ENCODE measurements at places on chromosomes 4 and X. TPM values are rescaled to one million over a fixed set of nuclear protein-coding genes. Genes with fewer than 3 reads are reported as not detected.

Gene CLIC2
- total RNA-seq = 3.4 TPM

GRCh38 chr4:15293711-15294110 is 134.1 kb upstream of the C1QTNF7 start:
- H3K27ac ChIP-seq = no peak overlapping the region
- no peak overlapping the region for H3K4me3 ChIP-seq
- no peaks in the 10 kb centered on the region for H3K36me3 ChIP-seq
- no peak for DNase-seq
- H3K4me1 ChIP-seq = no peaks in the 10 kb centered on the region

- DNase-seq = no peak
- H3K27ac ChIP-seq = no peak overlapping the region
- H3K36me3 ChIP-seq = no peaks in the 10 kb centered on the region
- H3K4me3 ChIP-seq = no peak overlapping the region
- H3K4me1 ChIP-seq = peaks cover 3% of the 10 kb centered on the region
- H3K27me3 ChIP-seq = no peaks in the 10 kb centered on the region
These were observed 3.0 kb upstream of the BCOR start for GRCh38 chrX:40100537-40101429.

DNA sequence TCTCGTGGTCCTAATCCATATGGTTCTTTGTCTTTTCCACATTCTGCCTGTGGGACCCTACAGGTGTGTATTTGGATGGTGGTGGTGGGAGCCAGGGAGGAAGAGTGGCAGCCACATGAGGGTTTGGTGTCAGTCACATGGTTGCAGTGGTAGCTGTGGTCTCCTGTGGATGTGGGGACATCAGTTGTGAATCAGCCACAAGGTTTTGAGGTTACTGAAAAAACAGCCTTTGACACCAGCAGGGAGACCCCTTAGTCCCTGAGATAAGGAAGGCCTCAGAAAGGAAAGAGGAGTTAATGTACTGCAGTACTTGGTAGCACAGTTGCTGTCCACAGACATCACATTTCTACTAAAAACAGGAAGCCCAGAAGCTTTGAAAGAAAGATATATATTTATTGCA is 15.8 kb upstream of the GAGE10 start:
- H3K27me3 ChIP-seq = no peaks in the 10 kb centered on the region
- no peak overlapping the region for H3K4me3 ChIP-seq
- no peaks in the 10 kb centered on the region for H3K4me1 ChIP-seq
- no peak overlapping the region for H3K27ac ChIP-seq
- no peak for DNase-seq
- H3K36me3 ChIP-seq = no peaks in the 10 kb centered on the region

DNA sequence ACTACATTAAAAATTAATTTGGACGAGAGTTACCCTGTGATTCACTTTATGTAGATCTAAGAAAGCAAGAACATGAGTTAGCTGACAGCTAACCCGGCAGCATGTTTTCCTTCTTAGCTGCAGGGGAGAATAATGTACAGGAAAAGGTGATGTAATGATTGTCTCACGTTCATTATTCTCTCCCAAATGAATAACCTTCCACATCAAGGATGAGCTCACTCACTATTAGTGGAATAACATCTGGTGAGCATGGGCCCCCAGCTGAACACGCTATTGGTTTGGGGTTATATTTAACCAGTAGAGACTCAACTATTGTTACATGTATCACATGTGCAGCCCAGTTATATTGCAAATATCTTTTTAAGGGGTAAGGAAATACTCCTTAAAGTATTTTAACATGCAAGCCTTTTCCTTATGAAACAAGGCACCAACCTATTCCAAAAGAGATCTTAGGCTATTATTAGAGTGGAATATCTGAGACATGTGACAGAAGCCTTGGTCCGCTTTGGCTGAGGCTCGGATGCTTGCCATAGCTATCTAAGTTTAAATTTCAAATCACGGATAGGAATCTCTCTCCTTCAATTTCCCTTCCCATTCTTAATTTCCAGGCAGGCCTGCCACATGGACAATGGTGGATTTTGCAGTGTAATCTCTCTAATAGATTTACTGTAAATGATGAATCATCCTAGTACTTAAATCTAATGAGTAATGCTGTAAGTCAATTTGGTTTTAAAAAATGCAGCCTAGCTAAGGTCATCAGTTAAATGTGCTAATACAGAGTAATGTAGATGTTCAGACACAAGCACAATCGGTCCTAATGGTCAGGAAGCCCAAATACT is 99.0 kb upstream of the OTUD4 start:
- no peak overlapping the region for H3K27ac ChIP-seq
- no peaks in the 10 kb centered on the region for H3K4me1 ChIP-seq
- H3K27me3 ChIP-seq = no peaks in the 10 kb centered on the region

DNA sequence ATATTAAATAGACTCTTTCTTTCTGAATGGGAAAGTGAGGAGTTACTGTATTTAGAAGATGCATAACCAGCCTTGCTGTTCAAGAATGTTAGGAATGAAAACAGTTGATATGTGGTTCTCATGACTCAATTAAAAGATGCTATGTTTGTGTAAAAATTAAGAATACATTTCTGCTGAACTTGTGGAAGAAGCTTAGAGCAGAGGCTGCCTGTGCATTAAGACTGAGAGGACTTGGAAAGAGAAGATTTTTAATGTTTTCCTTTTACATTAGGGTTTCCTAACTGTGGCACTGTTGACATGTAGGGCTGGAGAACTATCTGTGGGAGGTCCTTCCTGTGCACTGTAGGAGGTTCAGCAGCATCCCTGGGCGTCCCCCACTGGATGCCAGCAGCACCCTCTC is 137.7 kb downstream of the GPR143 start:
- H3K27me3 ChIP-seq = no peaks in the 10 kb centered on the region
- H3K4me3 ChIP-seq = no peak overlapping the region
- peaks cover 12% of the 10 kb centered on the region for H3K4me1 ChIP-seq
- H3K27ac ChIP-seq = no peak overlapping the region

Gene ARHGEF9
- total RNA-seq = 6.9 TPM

DNA sequence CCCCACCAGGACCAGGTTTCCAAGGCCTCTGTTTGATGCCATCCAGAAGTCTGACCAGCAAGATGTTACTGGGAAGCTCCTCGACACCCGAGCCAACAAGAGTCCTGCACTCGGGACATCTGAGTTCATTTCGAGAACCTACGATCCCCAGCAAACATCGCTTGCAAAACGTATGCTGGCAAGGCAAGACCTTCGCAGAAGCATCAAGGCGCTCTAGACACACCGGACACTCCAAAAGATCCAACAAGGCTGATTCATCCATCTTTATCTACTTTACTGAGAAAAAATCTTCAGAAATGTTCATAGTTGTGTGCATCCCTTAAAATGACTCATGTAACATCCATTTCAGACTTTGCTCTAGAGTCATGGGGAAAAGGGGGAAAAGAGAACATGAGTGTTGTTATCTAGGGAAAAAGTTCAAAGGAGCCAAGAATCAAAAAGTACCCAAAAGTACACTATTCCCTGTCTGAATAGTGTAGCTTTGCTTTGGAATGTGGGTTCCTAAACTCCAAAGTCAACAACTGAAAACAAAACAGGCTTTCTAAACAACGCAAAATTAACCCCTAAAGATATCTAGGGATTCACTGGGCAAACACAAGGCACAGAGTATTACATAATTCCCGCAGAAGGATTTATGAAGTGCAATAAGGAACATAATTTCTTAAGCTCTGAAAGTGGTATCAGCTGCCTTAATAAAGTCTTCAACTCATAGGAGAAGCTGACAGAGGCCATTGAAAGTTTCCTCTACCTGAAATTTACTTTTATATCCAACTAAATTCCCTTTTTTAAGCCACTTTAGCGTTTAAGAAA is 1.6 kb downstream of the SH3RF1 start:
- H3K27me3 ChIP-seq = no peaks in the 10 kb centered on the region
- H3K36me3 ChIP-seq = no peaks in the 10 kb centered on the region
- H3K4me3 ChIP-seq = peak overlapping the region; percentile 88
- no peak for DNase-seq
- H3K4me1 ChIP-seq = peaks cover 14% of the 10 kb centered on the region

Gene XKRX
- under 0.01 TPM for total RNA-seq

Gene PDLIM3
- 0.98 TPM for total RNA-seq

Gene ODAPH
- not detected for total RNA-seq

GRCh38 chr4:16123356-16124084 is 39.7 kb upstream of the PROM1 start:
- H3K36me3 ChIP-seq = no peaks in the 10 kb centered on the region
- no peak overlapping the region for H3K27ac ChIP-seq
- H3K27me3 ChIP-seq = no peaks in the 10 kb centered on the region
- H3K4me1 ChIP-seq = no peaks in the 10 kb centered on the region
- no peak for DNase-seq

- no peak overlapping the region for H3K27ac ChIP-seq
- no peak overlapping the region for H3K4me3 ChIP-seq
- no peak for DNase-seq
- H3K36me3 ChIP-seq = no peaks in the 10 kb centered on the region
These were observed 69.8 kb downstream of the SHROOM3 start for GRCh38 chr4:76504613-76505465.

- H3K27ac ChIP-seq = no peak overlapping the region
- no peaks in the 10 kb centered on the region for H3K36me3 ChIP-seq
- no peak overlapping the region for H3K4me3 ChIP-seq
These were observed 94.1 kb upstream of the BMP2K start for GRCh38 chr4:78682070-78682469.

Gene PDHA1
- total RNA-seq = 118 TPM

GRCh38 chr4:159071178-159071968 is 31.5 kb upstream of the RAPGEF2 start:
- no peak overlapping the region for H3K4me3 ChIP-seq
- H3K27me3 ChIP-seq = no peaks in the 10 kb centered on the region
- H3K4me1 ChIP-seq = no peaks in the 10 kb centered on the region
- no peak for DNase-seq
- no peaks in the 10 kb centered on the region for H3K36me3 ChIP-seq
- H3K27ac ChIP-seq = no peak overlapping the region

- no peaks in the 10 kb centered on the region for H3K4me1 ChIP-seq
- no peaks in the 10 kb centered on the region for H3K36me3 ChIP-seq
- DNase-seq = no peak
- no peak overlapping the region for H3K4me3 ChIP-seq
These were observed 132.3 kb upstream of the NR3C2 start for GRCh38 chr4:148574502-148574901.

DNA sequence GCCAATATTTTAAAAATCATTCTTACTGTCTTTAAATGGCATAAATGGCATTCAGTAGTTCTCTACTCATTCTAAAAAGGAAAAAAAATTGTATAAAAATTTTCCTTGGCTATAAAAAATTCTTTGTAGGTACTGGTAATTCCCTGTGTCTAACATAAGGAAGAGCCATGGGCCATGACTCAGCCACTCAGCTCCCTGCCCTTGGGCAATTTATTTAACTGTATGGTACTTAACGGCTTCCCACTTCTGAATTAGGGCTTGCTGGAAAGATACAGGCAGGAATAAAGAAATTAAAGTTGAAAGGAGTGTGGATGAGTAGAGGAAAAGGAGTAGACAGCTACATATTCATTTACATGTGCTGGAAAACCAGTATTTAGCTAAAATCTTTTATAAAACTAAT is 30.6 kb downstream of the ABHD18 start:
- H3K27ac ChIP-seq = no peak overlapping the region
- peaks cover 9% of the 10 kb centered on the region for H3K36me3 ChIP-seq
- no peak overlapping the region for H3K4me3 ChIP-seq
- no peaks in the 10 kb centered on the region for H3K4me1 ChIP-seq
- no peaks in the 10 kb centered on the region for H3K27me3 ChIP-seq

Gene NUDT10
- 2.4 TPM for total RNA-seq

DNA sequence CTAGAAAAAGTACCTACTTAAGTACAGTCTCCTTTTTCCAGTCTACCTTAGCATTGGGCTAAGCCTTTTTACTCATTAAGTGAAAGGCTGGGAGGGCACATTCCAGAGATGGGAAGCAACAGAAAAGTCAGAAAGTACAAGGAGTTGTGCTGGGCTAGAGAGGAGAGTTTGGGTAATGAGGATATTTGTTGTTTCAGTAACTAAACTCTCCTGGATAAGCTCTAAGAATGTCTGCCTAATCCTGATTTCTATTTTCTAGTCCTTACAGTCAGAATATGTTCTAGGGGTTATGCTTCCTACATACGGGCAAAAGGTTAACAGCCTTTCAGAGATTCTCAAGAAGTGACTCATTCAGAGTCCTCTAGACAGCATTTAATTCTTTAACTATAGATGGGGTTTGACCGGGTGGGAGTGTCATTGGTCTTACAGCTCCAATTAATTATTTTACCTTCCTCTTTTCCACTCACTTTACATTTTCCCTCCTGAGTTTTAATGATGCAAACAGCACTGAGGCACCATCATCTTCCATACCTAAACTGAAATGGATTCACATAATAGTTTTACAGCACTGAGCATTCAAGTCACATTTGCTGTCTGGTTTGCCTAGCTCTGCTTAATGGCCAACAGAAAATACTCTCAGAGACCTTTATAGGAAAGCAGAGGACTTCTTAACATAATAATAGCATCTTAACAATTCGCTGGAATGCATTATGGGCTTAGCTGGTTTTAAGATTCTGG is 42.9 kb downstream of the USP26 start:
- H3K27me3 ChIP-seq = no peaks in the 10 kb centered on the region
- no peak for DNase-seq
- H3K36me3 ChIP-seq = no peaks in the 10 kb centered on the region
- no peak overlapping the region for H3K4me3 ChIP-seq
- H3K4me1 ChIP-seq = no peaks in the 10 kb centered on the region

DNA sequence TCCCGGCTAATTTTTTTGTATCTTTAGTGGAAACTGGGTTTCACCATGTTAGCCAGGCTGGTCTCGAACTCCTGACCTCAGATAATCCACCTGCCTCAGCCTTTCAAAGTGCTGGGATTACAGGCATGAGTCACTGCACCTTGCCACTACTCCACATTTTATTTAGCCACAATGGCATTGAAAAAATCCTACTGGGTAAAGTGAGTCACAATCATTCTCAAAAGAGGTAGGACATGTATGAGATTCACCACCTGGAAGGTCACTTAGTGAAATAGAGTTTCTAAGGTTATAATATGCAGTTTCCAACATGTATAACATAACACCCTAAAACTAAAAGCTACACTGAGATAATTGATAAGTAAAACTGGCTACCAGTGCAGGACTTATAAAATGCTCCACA is 159.2 kb downstream of the BTC start:
- H3K27me3 ChIP-seq = peaks cover 4% of the 10 kb centered on the region
- H3K36me3 ChIP-seq = no peaks in the 10 kb centered on the region
- no peaks in the 10 kb centered on the region for H3K4me1 ChIP-seq
- DNase-seq = no peak

- no peak for DNase-seq
- no peaks in the 10 kb centered on the region for H3K27me3 ChIP-seq
- H3K36me3 ChIP-seq = no peaks in the 10 kb centered on the region
- no peak overlapping the region for H3K27ac ChIP-seq
- H3K4me3 ChIP-seq = no peak overlapping the region
These were observed 45.4 kb upstream of the TRPC5OS start for GRCh38 chrX:111830571-111830970.

Gene RAB40AL
- total RNA-seq = 0.14 TPM

DNA sequence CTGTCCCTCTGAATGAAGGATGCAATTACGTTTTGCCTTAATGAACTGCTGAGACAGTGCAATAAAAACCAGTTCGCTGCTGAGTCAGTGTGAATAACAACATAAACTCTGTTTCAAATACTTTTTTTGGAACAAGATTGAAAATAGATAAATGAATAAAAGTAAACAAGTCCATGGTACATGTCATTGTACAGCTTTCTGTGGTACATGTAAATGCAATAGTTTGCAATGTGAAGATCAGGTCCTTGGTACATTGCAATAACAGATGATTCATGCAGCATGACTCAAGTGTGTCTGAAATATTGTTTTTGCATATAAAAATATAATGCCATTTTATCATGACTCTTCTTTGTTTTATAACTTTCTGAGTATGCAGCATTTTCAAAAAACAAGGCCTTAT is 193.4 kb upstream of the PACRGL start:
- no peaks in the 10 kb centered on the region for H3K4me1 ChIP-seq
- H3K36me3 ChIP-seq = no peaks in the 10 kb centered on the region
- DNase-seq = no peak
- no peak overlapping the region for H3K4me3 ChIP-seq
- H3K27me3 ChIP-seq = no peaks in the 10 kb centered on the region
- H3K27ac ChIP-seq = no peak overlapping the region

Data from liver (tissue), 10 donors.